ENCODE measurements at places on chromosomes 12 and 14.

DNA sequence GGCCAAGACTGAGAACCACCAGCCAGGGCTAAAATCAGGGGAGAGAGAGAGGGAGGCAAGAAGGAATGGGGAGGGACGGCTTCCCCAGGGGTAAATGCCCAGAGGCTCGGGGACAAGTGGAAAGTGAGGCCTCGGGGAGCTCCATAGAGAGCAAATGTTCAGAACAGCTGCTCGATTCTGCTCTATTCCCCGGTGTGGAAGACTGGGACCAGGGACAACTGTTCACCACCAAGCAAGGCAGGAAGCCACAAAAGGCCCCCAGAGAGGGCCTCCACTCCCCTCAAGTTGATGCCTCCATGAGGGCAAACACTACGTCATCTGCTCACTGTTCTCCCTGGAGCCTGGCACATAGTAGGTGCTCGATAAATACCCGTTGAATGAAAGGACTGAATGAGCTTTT lies 53.5 kb downstream of the IRF2BPL start:
- no peak for DNase-seq

- DNase-seq: no peak
Measured at GRCh38 chr12:12315838-12316237, 34.2 kb downstream of the MANSC1 start.

DNA sequence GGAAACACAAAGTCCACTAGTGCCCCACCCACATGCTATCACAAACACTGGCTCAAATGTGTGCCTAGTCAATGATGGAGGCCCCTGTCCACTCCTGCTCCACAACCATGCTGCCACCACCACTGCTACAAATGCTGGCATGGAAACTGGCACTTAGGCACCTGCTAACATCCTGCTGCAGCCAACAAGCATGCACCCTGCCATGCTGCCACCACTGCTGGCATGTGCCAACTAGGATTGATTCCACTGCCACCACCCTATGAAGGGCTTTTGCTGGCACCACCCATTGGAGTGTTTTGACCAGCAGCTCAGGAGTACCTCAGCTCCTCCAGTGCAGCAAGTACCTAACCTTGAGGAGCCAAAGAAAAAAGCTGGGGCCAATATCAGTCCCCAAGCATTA lies 236.6 kb downstream of the CCDC59 start:
- no peak for DNase-seq

DNA sequence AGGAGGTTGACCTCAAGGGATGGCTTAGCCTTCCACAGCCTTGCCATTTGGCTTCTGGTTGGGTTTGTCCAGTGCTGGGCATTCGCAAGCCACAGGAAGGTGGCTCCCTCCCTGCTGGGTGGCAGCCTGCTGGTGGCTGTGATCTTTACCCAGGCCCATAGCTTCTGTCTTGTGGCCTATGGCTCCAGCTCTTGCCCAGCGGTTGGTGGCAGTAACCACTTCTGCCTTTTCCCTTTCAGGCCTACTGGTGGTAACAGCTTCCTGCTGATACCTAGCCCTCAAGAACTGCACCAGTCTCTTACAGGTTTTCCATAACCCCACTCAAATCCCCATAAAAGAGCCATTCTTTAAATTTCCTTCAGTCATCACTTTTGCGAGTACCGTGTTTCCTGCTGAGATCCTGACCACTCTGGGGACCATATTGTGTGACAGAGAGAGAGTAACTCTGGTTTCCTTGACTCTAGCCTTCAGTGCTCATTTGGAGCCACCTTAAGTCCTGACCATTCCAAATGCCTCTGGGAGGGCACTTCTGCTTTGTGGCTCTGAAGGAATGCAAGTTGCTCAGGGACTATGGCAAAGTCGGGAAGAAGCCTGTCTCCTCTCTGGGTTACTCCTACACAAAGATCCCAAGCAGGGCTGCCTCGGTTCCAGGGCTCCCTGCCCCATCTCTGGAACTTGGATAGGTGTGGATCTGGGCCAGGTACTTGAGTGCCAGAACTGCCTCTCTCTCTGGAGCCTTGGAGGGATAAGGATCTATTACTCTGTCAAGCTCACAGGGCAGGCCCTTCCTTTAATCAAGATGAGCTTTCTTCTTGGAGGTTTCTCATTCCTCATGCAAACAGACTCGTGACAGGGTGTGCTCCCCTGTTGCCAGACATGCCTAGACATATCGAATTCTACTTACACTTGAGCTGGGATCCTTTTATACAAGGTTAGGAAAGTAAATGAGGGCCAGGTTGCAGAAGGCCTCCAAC lies 2.9 kb upstream of the NYNRIN start:
- no peak for DNase-seq

GRCh38 chr12:32102234-32102633 lies 4.4 kb upstream of the BICD1 start:
- no peak for DNase-seq

GRCh38 chr12:95548539-95549391 lies 2.5 kb downstream of the USP44 start:
- no peak for DNase-seq

DNA sequence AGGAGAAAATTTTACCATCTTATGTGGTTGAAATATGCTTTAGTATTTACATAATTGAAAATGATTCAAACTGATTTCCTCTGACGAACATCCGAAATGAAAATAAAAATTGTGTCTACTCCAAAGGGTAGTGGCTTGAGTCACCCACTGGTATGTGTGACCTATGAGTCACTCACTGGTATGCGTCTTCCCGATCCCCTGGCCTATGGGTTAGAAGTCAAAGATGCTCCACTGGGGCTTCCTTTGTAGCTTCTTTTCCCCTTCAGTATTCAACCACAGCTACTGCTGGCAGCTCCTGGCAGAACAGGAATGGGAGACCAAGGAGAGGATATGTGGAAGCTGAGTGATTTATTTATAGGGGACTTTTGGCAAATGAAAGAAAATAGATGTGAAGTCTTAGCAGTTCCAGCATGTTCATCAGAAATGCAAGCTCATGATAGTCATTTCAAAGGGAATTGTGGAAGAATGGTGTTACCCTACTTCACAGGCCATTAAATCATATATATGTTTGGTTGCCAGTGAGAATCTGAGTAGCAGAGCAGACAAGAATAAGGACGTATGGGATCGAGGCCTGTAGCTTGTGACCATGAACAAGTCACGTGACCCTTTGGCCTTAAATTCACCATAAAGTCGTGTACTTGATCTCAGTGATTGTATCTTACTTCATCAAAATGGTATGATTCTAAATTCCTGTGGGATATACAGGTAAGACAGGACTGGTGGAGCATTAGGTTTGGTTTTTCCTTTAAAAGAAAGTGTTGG lies 108.3 kb downstream of the CRADD start:
- DNase-seq: no peak

DNA sequence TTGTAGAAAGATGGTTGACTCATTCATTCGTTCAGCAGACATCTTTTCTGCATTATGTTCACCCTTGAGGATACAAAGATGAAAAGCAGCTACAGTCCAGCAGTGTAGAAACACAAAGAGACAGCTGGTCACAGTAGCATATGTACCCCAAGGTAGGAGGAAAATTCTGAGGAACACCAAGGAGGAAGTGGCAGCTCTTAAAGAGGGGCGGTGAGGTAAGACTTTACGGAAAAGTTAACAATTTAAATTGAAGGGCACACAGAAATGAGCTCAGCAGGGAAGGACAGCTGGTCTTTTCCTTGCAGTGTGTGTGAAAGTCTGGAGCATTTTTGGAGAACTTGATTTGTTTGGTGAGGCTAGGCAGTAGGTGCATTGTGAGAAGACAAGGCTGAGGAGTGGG lies 3.5 kb downstream of the SLC35E3 start:
- DNase-seq: no peak

- DNase-seq: no peak
Measured at GRCh38 chr12:112496496-112496895, 77.7 kb downstream of the PTPN11 start.

GRCh38 chr14:48925184-48925583 lies 661.0 kb downstream of the RPS29 start:
- no peak for DNase-seq

- no peak for DNase-seq
Measured at GRCh38 chr12:116244001-116244400, 33.5 kb downstream of the MED13L start.

- DNase-seq: no peak
Measured at GRCh38 chr12:116157845-116158267, 119.6 kb downstream of the MED13L start.

DNA sequence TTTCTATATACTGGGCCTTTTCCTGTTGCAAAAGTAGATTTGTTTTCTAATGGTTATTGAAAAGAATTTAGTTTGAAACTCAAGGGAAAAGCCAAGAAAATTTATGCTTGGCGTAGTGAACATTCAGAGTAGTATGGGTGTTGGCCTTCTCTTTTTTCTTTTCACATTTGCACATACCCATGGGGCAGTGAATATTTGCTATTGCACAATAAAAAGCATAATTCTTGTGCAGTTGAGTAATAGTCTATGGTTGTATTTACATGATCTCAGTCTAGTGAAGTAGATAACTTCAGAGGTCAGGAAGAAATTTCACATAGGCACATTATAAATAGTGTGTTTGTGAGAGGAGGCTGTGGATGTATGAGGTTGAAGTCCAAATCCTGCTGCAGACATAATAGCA lies 158.1 kb downstream of the FLRT2 start:
- peak; percentile 72 for DNase-seq

DNA sequence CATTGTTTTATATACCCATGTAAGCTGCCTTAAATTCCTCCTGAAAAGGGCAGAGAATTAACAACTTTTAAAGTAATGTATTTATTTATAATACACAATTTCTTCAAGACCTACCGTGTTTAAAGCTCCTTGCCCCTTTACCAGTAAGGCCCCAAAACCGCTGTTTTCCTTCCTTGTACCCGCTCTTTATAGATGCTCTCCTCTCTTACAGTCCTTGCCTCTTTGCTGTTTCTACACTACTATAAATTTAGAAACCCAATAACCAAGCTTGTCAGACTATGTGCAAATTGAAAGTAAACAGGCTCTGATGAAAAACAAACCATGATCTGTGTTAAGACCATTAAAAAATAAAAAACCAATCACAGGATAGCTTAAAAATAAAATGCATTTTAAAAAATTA lies 3.9 kb downstream of the MPHOSPH9 start:
- no peak for DNase-seq

GRCh38 chr14:94517641-94518257 lies 8.5 kb upstream of the SERPINA12 start:
- DNase-seq: no peak

DNA sequence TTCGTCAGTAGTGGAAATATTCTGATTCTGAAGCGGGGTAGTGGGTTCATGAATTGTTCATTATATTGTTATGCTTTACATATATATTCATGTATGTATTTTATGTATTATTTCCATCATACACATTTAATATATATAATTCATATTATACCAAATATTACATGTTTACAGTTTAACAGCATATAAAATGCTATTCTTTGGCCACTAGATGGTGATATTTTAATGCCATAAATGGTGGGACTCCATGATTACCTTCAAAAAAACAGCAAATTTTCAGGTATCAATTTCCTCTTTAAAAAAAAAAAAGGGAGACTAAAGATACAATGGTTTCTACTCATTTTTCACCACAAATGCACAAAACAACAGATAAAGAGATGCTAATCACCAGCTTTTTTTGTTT lies 41.0 kb downstream of the BDKRB1 start:
- no peak for DNase-seq

GRCh38 chr14:76651410-76652055 lies 109.7 kb upstream of the VASH1 start:
- no peak for DNase-seq

GRCh38 chr14:63276016-63276415 lies 42.7 kb downstream of the GPHB5 start:
- DNase-seq: no peak
